Activated CD4-positive, alpha-beta memory T cell treated with anti-CD3 and anti-CD28 coated beads, Interleukin-2, amount 10 ng/mL, durations not matched to agents 7 days and 5 days (primary cell): ENCODE measurements at places on chromosomes 16 and 17. TPM values are rescaled to one million over a fixed set of nuclear protein-coding genes. Genes with fewer than 3 reads are reported as not detected.

GRCh38 chr17:27805520-27806146, 5.3 kb upstream of the NOS2 start:
- peak; percentile 87 for DNase-seq

GRCh38 chr16:67250045-67250327, 1.2 kb downstream of the SLC9A5 start:
- no peak for DNase-seq

- DNase-seq: peak; percentile 61
Measured at GRCh38 chr17:15260376-15261257, 4.5 kb downstream of the PMP22 start.

GRCh38 chr16:1494711-1495110, 1.6 kb downstream of the TELO2 start:
- no peak for DNase-seq

Gene TP53TG3C
- total RNA-seq: not detected

Gene SNX20
- total RNA-seq: 97.7 TPM

Gene PYY
- total RNA-seq: not detected

DNA sequence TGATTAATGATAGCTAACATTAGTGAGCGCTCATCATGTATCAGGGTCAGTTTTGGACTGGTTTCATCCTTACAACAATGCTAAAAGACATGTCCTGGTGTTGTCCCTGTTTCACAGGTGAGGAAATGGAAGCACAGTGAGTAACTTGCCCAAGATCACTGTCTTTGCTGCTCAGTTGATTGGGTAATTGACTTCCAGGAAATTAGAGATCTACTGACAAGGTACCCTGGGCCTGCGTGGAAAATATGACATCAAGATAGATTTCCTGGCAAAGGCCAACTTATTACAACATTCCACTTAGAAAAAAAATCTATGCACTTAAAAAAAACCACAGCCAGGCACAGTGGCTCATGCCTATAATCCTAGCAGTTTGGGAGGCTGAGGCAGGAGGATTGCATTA, 96.3 kb downstream of the CYLD start:
- DNase-seq: no peak

DNA sequence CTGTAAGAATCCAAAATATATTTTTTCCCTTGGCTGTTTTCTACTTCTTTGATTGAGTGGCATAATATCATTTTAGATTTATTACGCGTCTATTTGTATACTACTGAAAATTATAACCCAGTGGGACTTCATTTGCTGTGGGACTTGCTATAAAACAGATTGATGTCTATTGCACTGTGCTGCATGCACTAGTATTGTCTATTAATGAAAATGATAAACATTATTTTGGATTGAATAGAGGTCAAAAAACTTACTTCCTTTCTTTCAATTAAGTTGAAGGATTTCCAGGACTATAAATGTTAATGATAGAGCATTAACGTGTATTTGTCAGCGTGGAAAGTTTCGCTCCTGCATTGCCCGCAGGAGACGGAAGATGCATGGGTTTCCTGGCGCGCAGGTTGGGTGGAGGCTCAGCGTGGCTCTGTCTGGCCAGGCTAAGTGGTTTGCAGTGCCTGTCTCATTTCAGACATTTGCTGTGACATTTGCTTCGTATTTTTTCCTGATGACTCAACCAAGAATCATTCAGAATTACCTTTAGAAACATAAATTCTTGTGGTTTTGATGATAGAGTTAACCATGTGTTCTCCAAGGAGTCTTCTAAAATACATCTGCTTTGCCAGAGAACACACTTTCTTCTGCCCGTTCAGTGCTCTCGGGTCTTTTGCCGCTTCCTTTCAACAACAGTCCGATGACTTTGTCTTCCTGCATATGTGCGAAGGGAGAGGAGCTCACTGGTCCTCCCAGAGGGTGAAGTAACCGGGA, 216.7 kb downstream of the RPTOR start:
- DNase-seq: peak; percentile 81

Gene ASPHD1
- not detected for total RNA-seq

Gene ZG16
- not detected for total RNA-seq

DNA sequence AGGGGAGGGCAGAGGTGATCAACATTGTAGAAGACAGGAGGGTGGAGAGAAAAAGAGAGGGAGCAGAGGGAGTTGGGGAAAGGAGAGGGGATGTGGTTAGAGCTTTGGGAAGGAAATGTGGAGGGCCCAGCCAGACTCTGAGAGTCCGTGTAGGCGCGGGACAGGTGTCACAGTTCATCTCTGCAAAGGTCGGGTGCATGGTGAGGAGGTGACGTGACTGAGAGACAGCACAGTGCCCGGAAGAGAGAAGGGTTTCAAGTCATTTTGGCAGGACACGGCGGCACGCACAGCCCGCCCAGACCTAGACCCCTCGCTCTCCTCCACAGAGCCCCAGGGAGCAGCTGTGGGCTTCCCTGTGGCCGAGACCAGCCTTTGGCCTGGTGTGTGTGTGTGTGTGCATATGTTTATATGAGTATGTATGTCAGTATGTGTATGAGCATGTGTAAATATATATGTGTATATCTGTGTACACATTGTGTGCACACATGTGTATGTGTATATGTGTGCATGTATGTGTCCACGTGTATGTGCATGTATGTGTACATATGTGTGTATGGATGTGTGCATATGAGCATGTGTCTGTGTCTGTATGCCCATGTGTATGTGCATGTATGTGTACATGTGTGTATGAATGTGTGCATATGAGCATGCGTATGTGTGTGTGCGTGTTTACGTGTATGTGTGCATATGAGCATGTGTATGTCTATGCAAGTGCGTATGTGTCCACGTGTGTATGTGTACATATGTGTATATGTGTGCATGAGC, 104.6 kb downstream of the SEC14L1 start:
- no peak for DNase-seq

- peak; percentile 63 for DNase-seq
Measured at GRCh38 chr17:4433515-4434031, at the start of gene SPNS3. Gene SPNS3 (plus strand): TSS chr17:4433940. CDS start chr17:4433968, 28 bp downstream.
